ENCODE measurements at places on chromosomes 11 and 22.

DNA sequence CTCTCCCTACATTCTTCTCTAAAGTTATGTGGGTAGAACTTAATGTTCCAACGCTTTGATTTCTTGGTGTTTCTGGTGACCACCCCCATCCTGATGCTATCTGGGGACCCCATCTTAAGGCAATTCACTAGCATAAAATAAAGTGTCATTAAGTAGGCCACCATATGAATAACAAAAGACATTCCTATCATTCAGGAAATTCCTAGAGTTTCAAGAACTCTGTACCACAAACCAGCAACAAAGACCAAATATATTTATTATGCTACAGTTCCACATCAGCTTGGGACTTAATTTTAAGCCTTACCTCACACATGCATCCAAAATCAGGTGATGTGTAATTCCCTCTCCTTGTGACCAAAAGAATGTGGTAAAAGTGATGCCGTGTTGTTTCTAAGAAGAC lies 254.6 kb upstream of the LRRC4C start:
- DNase-seq = no peak

DNA sequence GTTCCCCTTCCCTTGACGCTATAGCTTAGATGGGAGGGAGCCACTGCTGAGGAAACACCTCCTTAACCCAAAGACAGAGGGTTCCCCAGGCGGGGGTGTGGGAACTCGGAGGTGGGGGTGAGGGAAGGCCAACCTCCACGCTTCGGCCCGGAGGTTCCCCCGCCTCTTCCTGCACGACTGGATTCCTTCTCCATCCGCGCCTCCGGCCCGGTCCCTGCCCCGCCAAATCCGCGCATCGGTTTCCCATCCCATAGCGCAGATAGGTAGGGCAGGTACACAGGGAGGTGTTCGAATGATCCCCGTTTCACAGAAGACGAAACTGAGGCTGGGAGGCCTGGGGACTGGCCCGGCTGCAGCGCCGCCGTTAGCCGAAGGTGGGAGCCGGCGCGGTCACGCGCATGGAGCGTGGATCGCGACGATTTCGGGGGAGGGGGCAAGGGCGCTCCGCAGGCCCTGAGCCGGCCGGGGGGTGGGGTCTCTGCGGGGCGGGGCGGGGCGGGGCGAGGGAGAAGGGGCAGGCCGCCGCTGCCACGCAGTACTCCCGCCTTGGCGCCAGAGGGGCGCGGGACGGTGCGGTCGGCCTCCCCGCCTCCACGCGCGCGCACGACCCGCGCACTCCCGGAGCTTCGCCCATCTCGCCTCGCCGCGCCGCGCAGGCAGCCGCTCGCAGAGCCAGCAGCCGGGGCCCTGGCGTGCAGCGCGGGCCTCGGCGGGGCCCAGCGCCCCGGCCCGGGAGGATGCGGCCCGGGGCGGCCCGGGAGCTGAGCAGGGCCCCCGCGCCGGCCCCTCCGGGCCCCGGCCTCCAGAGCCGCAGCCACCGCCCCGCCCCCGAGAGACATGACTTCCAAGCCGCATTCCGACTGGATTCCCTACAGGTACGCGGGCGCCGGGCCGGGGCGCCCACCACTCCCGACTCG lies at the start of gene TUB:
Gene TUB (plus strand): TSS at position 538 of the 917 bp plus-strand sequence. CDS start 300 bp downstream, at position 838.
- peak; percentile 4 for DNase-seq

DNA sequence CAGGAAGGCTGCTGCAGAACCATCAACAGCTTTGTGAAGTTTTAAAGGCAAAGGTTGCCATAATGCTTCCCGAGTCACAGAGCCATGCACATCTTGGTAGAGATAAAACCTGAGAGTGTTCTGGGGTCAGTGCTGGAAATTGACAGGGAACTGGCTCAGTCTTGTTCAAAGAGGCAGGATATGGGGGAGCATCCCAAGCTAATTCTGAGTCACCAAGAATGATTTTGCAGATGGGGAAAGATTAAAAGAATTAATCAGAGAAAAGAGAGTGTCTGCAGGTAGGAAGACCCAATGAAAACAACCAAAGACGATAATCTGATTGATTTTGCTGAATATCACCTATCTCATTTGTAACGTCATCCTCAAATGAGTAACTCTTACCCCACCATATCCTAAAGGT lies 99.9 kb upstream of the CD44 start:
- no peak for DNase-seq

DNA sequence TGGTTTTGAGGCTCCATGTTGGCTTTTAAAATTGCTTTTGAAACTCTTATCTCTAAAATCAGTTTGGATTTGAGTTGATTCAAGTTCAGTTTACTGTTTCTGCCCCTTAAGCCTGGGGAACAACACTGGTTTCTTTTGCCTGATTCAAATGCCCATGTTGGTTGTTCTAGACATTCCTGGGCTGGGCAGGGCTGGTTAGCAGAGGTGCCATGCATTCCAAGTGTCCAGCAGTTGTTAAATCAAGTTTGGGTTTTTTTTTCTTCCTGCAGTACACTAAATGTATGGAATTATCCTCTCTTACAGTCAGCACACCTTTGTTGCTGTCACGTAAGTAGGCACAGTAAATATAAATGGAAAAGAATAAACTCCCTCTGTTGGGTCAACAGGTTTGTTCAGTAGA lies 67.2 kb upstream of the MTMR2 start:
- no peak for DNase-seq

Data from activated naive CD4-positive, alpha-beta T cell treated with Interleukin-2 at 50 U/mL for 16 hours (primary cell).